ENCODE measurements at places on chromosomes 7 and 10.

DNA sequence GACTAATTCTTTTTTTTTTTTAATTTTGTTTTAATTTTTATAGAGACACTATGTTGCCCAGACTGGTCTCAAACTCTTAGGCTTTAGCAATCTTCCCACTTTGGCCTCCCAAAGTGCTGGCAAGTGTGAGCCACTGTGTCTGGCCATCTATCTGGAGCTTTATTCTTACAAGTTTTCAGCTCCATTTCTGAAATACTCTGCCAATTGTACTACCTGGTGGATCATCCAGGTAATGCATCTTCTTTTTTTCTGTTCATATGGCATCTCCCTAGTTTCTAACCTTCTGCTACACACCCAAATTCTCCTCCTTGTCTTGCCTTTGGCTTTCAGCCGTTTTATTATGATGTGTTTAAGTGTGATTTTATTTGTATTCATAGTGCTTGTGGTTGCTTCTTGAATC is 40.2 kb downstream of the ZNF365 start:
- DNase-seq, result no peak

GRCh38 chr7:130672146-130672545 is 3.6 kb upstream of the COPG2 start:
- no peak for DNase-seq

- no peak for DNase-seq
Measured at GRCh38 chr7:76142861-76143260, 58.8 kb upstream of the SRRM3 start.

DNA sequence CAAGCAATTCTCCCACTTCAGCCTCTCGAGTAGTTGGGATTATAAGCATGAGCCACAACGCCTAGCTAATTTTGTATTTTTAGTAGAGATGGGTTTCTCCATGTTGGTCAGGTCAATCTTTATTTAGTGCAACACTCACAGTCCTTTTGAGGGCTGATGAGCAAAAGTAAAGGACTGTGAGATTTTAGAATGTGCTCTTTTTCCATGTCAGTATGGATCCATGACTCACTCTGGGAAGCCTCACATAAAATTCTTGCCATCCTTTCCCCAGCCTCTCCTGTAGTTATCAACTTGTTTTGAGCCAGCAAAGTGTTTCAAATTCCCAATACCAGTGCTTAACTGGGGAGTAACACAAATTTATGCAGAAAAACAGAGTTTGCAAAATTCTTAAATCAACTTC is 135.8 kb upstream of the CXCL12 start:
- no peak for DNase-seq

- no peak for DNase-seq
Measured at GRCh38 chr7:137538361-137538762, 194.8 kb upstream of the PTN start.

DNA sequence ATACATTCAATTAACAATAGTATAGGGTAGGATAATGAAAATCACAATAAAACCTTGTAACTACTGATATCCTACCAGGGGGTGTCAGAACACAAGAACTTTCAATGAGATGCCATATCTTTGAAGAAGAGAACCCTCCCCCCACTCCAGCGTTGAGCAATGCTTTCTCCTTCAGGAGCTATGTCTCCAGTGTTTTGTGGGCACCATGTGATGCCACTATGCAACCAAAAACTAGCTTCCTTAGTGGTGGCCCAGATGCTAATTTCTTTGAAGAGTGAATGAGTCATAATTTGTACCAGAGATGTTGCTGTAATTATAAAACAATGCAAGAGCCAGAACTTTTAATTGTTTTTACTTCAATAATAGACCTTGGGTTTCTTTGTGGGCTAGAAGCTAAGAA is 76.0 kb upstream of the ADO start:
- no peak for DNase-seq

DNA sequence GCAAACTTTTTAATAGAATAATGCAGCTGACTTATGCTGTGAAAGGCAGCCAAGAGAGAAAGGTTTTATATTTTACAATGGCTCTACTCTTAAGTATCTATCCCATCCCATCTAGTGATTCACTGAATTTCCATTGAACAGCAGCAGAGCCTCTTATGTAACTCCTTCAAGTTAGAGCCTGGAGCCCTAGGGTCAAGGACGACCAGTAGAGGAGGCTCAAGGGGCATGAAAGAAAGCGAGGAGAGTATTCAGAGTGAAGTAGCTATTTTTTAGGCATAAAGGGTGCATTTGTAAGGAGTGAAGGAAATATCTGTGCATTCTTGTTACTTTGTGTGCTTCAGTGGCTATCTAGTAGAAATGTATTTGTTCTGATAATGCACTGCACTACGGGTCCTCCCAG is 180.2 kb upstream of the TPK1 start:
- DNase-seq, result no peak

GRCh38 chr7:37732253-37732652 is 48.7 kb downstream of the GPR141 start:
- DNase-seq, result no peak

DNA sequence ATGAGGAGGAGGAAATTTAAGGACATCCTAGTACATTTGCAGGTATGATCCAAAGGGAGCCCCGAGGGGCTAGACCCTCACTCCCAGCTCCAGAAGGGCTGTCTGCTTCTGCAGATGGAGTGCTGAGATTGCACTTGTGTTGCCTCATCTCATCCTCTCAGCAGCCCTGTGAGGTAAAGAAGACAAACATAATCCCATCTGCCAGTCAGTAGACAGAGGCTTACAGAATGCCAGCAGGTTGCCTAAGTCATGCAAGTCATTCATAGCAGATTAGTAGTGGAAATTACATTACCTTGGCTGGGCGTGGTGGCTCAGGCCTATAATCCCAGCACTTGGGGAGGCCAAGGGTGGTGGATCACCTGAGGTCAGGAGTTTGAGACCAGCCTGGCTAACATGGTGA is 45.4 kb downstream of the BLVRA start:
- DNase-seq, result no peak

DNA sequence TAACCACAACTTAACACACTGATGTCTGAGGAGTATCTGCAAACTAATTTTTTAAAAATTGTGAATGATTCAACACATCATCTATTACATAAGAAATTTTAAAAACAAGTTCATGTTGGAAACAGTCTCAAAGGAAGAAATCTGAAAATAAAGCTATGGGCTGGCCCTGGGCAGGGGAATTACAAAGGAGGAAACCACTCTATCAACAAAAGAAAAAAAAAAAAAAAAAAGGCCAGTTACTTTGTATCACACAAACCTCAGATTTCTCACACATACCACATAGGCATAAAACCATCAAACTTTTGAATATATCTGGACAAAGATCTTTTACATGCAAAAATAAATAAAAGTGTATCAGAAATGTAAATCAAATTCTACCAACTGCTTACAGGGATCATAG is 20.8 kb downstream of the TIAL1 start:
- no peak for DNase-seq

GRCh38 chr7:27689591-27690164 is 27.0 kb upstream of the HIBADH start:
- DNase-seq, result no peak
